ENCODE measurements at places on chromosomes 5 and 9.
A peak's percentile ranks its signal among the peaks of the same experiment; 100 is the strongest.

DNA sequence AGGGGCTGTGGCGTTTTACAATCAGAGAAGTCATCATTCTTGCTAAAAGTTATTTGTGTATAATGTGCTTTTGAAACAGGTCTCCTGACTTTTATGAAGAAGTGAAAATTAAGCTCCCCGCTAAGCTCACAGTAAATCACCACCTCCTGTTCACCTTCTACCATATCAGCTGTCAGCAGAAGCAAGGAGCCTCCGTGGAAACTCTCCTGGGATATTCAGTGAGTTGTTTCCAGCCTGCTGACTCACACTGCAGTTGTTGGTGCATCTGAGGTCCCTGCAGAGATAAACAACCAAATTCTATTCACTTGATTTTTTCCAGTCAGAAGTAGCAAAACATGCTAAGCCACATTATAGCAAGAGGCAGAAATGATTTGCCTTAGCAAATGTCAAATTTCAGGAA is 156.7 kb downstream of the DOCK8 start:
- DNase-seq, result no peak

- DNase-seq, result no peak
Measured at GRCh38 chr5:91119981-91120850, 262.9 kb downstream of the ARRDC3 start.

DNA sequence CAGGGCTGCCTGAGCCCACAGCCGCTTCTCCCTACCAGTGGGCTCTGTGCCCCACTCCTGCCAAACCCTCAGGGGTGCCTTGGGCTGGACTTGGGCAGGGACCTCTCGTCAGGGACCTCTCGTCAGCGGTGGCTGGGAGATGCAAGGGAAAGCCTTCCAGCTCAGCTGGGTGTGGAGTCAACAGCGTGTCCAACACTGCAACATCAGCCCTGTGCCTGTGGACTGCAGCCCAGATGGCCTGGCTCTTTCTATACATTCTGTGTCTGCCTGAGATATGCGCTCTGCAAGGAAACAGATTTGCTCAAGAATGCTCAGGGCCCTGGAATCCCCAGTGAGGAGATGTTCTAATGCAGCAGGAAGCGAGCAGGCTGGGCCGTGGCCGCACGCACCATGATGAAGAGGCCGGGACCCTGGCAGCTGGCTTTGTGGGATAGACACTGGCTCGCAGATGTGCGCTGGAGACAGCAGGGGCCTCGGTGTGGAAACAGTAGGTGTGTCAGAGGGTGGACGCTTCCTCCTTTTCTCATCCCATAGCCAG is 85.0 kb upstream of the COL5A1 start:
- no peak for DNase-seq

DNA sequence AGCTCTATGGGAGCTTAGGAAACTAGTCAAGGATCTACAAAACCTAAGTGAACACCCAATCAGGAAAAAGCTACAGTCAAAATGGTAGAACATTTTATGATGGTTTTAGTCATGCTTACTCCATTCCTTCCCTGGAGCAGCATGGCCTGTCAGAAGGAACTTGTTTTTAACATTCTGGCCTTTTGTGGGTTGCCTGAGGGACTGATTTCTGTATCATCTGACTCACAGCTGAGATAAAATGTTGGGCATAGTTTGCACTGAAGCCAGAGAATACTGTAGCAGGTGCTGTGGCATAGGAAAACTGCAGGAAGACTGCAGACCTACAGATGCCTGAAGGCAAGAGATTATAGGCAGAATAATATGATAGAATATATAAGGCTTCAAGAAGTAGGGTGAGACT is 719.6 kb upstream of the GRAMD2B start:
- no peak for DNase-seq

DNA sequence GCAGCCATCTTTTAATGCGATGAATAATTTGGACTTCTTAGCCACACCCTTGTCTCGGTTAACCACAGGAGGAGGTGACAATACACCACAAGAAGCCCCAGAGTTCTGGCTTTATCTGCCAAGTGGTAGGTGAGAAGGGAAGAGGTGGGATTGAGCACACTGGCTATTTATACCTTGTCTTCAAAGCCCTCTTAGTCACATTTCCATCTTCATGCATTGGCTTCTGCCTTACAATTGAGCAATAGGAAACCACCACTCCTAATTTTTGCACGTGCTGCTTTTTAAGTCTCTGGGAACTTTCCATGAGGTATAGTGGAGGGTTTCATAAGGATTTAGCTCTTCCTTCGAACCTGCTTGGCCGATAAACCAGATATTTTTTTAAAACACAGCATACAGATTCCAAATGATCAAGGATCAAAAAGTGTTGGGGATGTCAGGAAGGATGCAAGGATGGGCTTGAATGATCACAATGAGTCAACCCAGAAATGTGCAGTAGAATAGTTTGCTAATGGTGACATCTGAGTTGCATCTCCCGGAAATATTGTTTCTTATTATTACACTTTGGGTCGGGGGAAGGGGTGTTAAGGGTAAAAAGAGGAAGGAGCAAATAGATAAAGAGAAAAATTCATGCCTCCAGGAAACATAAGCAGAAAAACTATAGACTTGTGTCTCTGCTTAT is 25.5 kb downstream of the PLAC8L1 start:
- peak; percentile 80 for DNase-seq

- no peak for DNase-seq
Measured at GRCh38 chr5:133445744-133446143, 166.6 kb downstream of the FSTL4 start.

- no peak for DNase-seq
Measured at GRCh38 chr5:35161652-35162273, 68.5 kb downstream of the PRLR start.

- no peak for DNase-seq
Measured at GRCh38 chr5:42157215-42157614, 232.1 kb downstream of the FBXO4 start.

DNA sequence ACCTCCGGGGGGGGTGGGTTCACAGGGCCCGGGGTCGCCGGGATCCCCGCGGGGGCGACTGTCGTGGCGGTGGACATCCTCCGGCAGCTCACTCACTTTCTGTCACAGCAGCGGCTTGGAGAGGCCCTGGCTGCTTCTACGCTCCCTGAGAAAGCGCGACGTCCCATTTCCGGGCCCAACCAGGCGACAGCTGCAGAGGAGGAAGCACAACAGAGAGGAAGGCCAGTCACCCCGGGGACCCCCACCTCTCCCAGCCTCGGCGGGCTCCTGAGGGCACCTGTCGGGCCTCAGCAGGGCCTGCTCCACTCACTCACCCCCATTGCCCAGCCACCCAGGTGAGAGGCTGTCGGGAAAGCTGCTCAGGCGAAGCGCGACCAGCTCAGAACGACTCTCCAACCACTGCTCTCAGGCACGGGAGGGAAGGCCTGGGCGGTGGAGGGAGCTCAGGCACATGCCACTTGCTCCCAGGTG is 14.4 kb downstream of the BRD3 start:
- DNase-seq, result no peak
